ENCODE measurements at places on chromosomes 12 and 14. TPM values are rescaled to one million over a fixed set of nuclear protein-coding genes. Genes with fewer than 3 reads are reported as not detected.

KCNC2 gene
- total RNA-seq: 0.06 TPM

DNA sequence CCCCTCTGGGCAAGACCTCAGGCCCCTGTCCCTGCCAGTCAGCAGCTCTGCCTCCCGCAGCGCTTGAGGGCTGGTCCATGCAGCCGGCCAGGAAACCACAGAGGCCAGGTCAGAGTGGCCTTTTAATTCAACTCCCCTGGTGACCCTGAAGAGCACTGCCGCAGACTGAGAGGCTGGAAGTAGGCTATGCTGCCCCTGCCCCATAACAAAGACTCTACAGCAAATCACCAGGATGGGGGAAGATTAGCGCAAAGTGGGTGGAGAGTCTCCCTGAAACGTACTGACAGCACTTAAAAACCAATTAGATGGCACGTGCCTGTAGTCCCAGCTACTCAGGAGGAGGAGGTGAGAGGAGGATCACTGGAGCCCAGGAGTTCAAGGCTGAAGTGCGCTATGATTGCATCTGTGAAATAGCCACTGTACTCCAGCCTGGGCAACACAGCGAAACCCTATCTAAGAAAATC is 70.5 kb downstream of the ITPK1 start:
- no peak for DNase-seq

DNA sequence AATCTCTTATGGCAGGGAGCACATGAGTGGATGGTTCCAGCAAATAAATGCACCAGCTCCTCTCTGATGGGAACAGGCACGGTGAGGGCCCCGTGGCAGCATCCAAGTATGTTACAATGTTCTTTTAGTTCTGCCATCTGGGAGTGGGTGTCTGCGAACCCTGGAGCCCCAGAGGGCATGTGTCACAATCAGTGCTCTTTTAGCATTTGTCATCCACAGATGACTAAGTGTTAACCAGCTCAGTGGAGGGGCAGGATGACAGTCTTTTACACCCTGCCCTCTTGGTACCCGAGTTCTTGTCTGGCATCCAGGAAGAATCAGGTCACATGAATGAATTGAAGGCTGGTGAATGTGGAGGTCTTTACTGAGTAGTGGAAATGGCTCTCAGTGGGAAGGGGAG is 560.4 kb upstream of the FLRT2 start:
- no peak for DNase-seq

GRCh38 chr14:102238131-102238530 is 66.8 kb downstream of the MOK start:
- no peak for DNase-seq

GRCh38 chr12:3668479-3669165 is 84.3 kb downstream of the CRACR2A start:
- no peak for DNase-seq

VWF gene
- total RNA-seq: 285 TPM

GRCh38 chr14:89017417-89017816 is 193.0 kb downstream of the TTC8 start:
- no peak for DNase-seq

ACSS3 gene
- 24.8 TPM for total RNA-seq

R3HDM2 gene
- 41.9 TPM for total RNA-seq

ADAMTS20 gene
- total RNA-seq: not detected

DNA sequence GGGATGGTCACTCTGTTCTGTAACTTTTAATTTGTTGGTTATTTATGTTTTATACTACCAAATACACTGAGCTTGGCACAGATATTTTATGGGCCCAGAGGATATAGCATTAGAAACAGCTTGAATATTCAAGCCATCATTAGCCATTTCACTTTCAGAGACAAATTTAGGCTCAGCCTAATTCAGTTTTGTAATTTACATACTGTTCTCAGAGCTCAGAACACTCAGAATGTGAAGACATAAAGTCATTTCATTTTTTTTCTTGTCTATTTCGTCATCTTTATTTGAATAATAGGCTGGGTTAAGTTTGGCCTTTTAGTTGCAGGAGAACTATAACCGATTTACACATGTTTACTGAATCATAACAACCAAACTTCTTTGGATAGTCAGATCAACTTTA is 361.7 kb downstream of the SNAPC1 start:
- DNase-seq: no peak

DNA sequence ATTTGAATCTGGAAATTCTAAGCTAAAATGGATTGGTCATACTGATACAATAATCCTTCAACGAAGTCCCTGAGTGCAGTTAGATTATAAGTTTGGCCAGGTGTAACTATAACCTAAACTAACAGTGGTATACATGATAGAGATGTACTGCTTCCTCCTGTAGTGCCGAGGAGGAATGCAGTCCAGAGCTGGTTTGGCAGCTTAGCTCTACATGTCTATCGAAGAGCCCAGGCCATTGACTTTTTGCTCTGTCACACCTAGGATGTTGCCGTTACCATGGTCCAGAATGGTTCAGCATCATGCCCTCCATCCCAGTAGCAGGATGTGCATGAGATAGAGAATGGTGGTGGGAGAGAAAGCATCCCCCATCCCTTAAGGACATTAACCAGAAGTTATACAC is 318.1 kb downstream of the ZFP36L1 start:
- no peak for DNase-seq

ADSS1 gene
- total RNA-seq: 8.0 TPM

DNA sequence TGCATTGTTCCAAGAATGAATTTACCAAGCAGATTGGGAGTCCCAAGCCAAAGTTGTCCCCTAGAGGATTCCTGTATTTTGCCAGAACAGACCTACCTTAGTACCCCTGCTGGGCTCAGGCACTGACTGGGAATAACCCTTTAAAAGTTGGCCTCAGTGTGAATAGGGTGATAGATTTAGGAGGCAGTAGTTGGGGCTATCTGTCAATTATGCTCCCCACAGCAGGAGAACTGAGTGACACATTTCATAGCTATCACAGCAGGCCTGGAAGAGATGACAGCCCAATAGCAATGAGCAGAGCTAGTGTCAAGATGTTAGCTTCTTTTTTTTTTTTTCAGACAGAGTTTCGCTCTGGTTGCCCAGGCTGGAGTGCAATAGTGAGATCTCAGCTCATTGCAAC is 14.3 kb upstream of the LRP6 start:
- no peak for DNase-seq

DNA sequence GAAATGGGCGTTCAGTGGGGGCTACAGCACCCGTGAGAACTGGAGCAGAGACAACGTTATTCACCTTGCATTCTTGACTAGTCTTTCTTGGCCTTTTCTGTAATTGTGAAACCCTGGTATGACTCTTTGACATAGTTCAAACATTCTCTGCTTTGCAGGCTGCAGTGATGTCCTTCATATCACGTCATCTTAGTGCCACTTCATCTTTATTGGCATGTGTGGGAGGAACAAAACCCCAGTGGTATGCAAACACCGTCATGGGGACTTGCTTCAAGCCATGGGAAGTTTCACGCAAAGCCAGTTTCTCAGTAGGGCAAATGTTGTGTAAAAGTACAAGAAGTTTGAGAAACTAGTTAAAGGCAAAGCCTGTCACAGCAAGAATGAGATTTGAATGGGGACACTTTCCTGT is 20.2 kb upstream of the DUSP16 start:
- no peak for DNase-seq

- DNase-seq: no peak
Observed at GRCh38 chr12:46359667-46360280, 12.8 kb downstream of the SLC38A2 start.

DNA sequence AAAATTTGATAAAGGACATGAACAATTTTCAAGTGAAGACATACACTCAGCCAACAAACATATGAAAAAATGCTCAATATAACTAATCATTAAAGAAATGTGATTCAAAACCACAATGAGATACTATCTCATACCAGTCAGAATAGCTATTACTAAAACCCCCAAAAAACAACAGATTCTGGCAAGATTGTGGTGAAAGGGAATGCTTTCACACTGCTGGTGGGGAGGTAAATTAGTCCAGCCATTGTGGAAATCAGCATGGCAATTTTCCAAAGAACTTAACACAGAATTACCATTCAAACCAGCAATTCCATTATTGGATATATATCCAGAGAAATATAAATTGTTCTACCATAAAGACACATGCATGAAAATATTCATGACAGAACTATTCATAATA is 18.7 kb upstream of the TAS2R14 start:
- DNase-seq: no peak

- peak; percentile 23 for DNase-seq
Observed at GRCh38 chr12:30796891-30797371, 42.2 kb upstream of the CAPRIN2 start.

GRCh38 chr14:103549361-103550311 is 12.8 kb downstream of the BAG5 start:
- DNase-seq: no peak

GRCh38 chr12:122067966-122068365 is 10.6 kb upstream of the MLXIP start:
- peak; percentile 49 for DNase-seq

GRCh38 chr12:11628353-11628752 is 21.1 kb upstream of the ETV6 start:
- no peak for DNase-seq

PGAM5 gene
- 32.4 TPM for total RNA-seq

Measured in lung (tissue), 17 donors.